GM20000 (cell line): ENCODE measurements at places on chromosomes 6 and 20.

GRCh38 chr20:5675103-5676091 lies 74.8 kb upstream of the SHLD1 start:
- no peak for DNase-seq

DNA sequence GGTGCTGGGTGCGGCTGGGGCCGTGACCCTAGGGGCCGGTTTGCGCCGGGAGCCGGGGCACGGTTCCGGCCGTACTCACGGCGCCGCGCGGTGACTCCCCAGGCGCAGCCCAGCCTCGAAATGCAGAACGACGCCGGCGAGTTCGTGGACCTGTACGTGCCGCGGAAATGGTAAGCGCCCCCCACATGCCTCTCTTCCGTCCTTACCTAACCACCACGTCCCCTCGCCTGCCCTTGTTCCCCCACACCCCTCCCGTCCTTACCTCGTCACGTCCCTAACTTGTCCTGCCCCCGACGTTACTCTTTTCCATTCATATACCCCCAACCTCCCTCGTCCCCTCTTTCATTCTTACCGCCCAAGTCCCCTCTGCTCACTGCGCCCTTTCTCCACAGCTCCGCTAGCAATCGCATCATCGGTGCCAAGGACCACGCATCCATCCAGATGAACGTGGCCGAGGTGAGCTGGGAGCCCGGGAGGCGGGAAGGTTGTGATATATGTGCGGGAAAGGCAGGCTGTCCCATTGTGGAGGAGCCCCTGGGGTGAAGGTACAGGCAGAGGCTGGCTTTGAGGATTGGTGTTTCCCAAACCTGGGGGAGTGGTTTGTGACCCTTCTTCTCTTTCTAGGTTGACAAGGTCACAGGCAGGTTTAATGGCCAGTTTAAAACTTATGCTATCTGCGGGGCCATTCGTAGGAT lies 463 bp downstream of the RPS21 start:
- no peak for DNase-seq

DNA sequence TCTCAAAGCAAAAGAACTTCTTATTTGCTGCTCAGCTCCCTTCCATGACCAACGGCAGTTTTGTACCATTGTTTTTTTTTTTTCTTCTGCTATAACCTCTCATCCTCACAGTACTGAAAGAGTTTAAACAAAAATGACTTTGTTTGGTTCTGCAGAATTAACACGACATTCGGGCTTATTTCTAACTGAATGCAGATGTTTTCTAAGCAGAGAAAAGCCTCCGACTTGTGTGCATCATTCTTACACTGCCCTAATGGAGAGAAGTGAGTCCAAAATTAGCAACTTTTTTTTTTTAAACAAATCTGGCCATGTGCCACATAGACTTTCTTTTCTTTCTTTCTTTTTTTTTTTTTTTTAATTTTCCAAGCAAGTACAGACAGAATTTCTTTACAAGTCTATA lies 382.7 kb downstream of the HDGFL1 start:
- DNase-seq: no peak

GRCh38 chr20:21835042-21835441 lies 129.6 kb downstream of the PAX1 start:
- DNase-seq: no peak
